ENCODE measurements at places on chromosomes 5 and 9.
A peak's percentile ranks its signal among the peaks of the same experiment; 100 is the strongest.

DNA sequence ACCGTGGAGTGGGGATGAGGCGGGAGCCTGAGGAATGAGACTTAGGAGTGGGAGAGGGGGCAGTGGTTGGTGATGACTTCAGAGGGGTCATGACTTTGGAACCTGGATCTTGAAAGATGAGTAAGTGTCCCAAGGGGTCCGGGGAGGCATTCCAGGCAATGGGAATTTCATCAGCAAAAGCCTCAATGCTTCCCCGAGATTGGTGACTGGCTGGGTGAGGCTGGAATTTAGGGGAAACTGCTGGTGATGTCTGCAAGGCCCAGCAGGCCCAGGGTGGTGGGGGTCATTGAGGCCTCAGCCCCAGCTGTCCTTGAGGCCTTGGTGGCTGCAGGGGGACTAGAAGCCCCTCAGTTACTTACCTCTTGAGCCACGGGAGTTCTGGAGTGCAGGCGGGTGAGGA lies 7.5 kb downstream of the NDST1 start:
- DNase-seq = no peak

- DNase-seq = no peak
Observed at GRCh38 chr5:150496534-150496933, 11.4 kb upstream of the NDST1 start.

DNA sequence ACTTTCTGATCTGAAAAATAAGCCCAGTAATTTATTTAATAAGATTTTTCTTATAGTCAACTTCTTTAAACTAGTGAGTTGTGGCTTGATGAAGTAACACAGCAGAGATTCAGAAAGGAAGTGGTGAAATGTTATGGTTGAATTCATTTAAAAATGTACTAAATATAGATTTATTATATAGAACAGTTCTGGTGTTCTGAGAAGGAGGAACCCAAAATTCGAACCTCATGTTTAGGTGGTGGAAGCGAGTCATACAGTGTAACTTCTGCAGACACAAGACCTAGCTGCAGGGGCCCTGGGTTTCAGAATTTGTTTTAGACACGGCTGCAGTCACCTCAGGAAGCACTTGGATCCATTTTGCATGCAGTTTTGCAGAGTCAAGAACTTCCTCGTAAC lies 188.2 kb downstream of the TRIO start:
- DNase-seq = no peak

DNA sequence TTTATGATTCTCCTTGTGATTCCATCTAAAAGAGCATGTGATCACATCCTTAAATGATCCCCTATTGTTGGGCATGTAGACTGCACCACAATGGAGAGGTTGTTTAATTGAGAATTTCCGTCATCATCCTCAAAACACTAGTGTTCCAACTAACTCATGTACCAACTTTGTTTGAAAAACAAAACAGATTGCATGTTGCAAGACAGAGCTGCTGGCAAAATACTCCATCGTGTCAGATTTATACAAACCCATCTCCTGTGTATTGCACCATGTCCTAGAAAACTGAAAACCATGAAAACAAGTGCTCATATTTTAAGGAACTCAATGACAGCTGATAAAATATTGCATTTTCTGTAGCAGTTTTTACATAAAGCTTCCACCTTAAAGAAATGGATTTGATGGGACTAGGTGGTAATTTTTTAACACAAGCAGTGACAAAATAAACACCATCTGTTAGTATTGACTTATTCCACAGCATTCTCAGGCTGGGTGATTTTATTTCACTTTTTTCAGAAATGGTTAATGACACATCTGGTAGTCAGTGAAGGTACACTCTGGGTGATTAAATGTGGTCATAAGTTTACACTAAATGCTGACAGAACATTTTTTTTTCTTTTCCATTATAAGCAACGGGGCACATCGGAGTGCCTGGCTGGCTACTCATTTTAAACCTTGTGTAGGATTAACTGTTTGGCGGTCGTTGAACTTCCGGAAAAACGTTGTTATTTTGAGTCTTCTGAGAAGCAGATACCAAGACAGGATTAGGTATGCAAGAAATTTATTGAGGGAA lies 602.9 kb upstream of the WWC1 start:
- DNase-seq = no peak

DNA sequence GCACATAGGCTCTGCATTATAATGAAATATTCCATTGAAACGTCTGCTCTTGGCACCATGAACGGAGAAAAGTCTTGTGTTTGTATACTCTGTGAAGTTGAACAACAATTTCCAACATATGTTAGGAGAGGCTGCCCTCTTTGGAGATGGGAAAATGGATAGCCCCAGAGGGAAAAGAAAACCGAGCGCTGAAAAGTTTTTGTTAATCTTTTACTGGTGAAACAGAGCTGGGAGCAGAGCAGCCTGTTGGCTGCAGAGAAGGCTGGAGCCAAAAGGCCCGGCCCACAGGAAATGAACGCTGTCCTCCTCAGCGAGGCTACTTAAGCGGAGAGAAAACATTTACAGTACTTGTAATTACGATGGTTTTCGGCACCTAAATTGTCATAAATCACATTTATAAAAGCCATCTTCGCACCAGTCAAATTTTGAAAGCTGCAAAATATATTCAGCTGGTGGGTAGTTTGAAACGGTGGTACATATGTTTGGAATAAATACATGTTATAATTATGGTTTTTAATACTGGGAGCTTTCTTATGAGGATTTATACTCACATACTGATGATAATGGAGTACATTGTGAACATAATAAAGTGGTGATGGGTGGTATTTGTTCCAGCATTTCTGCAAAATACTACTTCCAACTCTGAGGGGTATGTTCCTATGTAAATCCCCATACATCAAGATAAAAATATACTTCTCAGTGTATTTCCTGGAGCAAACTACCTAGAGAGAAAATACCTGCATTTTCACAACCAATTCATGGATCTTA lies 129.6 kb upstream of the CNTLN start:
- no peak for DNase-seq

GRCh38 chr9:16277471-16277960 lies 593.0 kb downstream of the BNC2 start:
- DNase-seq = no peak

- DNase-seq = no peak
Observed at GRCh38 chr9:27280860-27281259, 16.1 kb downstream of the EQTN start.

DNA sequence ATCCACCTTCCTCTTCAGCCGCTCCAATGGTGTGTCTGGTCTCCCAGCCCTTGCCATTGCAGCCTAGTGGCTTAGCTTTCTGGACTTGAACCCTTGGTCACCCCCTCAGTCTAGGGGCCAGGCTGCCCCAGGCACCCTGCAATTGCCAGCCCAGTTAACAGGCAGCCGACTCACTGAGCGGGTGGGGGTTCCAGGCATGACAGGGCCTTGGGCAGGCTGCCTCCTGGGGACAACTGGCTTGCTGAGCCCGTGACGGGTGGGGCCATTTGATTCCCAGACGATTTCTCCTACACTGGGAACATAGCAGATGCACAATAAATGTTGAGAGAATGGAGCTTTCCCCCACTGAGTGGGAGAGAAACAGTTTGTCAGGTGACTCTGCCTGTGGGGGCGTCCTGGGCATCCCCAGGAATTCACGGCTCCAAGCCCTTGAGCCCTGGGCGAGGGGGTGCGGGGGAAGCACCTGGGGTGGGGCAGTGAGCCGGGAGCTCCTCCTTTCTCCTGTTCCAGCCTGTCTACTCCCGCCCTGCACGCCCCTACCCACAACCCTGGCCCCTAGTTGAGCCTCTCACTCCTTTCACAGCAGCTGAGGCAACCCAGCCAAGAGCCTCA lies 12.6 kb upstream of the AQP7 start:
- no peak for DNase-seq

GRCh38 chr5:45189042-45189441 lies 380.3 kb downstream of the MRPS30 start:
- no peak for DNase-seq

DNA sequence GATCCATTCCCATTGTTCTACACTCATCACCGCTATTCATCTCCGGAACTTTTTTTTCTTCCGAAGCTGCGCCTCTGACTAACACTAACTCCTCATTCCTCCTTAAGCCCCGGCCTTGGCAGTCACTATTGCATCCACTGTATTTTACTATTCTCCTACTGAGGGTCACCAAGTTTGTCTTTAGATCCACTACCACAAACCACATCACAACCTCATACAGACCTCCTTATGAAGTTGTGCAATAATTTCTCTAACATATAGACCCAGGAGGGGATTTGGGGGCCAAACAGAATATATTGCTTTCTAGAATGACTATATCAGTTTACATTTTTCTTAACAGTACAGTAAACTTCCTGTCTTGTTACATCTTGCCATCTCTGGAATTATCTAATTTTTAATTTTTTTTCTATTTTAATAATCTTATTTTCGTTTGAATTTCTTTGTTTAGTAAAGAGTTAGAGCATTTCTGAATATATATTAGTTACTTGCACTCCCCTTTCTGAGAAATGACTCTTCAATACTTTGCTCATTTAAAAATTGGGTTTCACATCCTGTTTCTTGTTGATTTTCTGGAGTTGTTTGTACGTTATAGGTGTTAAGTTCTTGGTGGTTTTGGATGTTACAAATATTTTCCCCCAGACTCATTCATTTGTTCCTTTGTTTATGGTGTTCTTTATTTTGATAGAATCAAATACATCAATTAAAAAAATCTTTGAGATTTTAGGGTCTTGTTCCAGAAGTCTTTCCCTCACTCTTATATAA lies 37.1 kb downstream of the DMRT2 start:
- no peak for DNase-seq

DNA sequence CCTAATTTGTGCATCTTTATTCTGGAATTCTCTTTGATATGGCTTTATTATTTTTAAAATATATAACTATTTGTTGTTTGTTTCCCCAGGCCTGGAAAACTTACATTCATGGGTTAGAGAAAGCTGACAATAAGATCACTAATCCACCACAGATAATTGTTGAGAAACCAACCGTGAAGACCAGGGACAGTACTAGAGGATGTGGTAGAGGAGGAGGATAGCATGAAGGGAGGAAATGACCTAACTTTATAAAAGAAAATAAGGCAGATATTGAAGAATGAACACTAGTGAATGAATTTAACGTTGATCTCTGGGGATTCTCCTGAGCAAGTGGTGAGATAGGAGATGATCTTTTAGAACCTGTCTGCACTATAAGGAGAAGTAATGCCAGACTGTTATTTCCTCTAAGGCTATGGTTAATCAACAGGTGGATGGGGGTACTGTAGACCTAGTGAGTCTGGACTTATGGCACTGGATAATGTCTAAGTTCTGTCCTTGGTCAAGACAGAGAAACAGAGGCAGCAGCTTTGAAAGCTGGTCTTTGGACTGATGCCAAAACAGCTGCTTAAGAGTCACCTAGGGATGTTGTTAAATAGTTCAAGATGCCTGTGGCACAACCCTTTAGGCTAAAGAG lies 52.4 kb downstream of the NREP start:
- DNase-seq = no peak

- DNase-seq = no peak
Observed at GRCh38 chr5:157275403-157275802, 9.5 kb downstream of the CYFIP2 start.

DNA sequence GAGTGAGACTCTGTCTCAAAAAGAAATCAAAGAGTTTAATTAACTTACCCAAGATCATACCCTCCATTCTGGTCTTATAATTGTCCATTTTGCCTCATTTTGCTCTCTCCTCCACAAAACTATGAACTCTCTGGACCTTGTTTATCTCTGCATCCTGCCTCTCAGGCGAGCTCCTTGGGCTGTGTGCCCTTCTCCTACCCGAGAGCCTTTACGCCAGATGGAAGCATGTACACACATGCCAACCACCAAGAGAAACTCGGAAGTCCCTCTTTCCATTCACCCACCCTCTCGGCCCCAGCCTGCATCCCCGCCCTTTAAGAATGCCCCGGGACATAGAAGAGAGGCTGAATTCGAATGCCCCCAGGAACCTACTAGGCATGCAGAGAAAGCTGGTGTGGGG lies 25.9 kb downstream of the CPLX2 start:
- DNase-seq = no peak

GRCh38 chr5:170147051-170147752 lies 41.5 kb downstream of the FOXI1 start:
- DNase-seq = no peak

DNA sequence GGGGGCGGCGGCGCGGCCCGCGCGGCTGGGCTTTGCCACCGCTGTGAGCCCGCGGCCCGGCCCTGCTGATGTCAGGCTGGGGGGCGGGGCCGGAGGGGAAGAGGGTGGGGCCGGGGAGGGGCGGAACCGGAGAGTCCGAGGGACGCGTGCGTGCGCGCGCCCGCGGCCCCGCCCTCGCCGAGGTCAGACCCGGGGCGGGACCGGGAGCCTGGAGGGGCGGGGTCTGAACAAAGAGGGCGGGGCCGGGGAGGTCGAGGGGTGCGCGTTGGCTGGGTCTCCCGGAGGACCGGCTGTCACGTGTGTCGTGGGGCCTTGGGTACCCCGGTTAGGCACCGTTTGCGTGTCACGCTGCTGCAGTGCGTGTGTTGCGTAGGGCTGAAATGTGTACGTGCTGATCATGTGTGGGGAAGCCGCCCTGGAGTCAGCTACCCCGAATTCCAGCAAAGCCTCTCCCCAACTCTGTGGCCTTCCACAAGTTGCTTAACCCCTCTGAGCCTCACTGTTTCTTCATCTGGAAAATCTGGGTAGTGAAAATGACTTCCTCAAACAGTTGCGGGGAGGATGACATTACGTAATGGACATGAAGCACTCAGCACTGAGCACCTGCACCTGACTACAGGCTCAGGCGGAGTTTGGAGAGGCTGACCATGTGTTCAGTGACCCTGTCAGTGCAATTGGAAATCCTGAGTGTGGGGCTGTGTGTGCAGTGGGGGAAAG lies at the start of gene RALGDS:
Gene RALGDS (minus strand): TSS at position 43 of the 717 bp plus-strand sequence. CDS start 86 bp downstream, outside the sequence.
- peak; percentile 87 for DNase-seq

GRCh38 chr5:22968386-22968785 lies 115.2 kb upstream of the CDH12 start:
- DNase-seq = no peak

GRCh38 chr5:17898766-17899165 lies 264.5 kb downstream of the TAF11L14 start:
- DNase-seq = no peak

GRCh38 chr5:97980291-97980690 lies 793.2 kb upstream of the RGMB start:
- DNase-seq = no peak

GRCh38 chr9:97431549-97432143 lies 19.8 kb downstream of the TDRD7 start:
- no peak for DNase-seq

DNA sequence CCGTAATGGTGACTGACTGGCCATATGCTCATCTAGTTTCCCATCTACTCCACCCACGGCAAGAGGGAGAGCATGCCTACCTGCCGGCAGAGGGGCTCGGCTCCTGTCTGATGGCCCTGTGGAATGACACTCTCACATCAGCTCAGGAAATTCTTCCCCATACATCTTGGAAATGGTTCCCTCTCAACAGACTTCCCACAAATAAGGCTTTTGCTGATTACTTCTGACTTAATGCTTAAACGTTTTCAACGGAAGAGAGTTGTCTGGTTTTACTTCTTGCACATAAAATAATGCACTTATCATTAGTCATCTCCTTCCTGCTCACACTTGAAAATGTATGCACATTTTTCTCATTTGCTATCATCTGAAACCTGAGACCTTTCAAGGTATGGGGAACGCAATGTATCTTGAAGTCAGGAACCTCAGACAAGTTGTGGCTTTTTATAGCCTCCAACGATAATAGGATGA lies 129.5 kb downstream of the TTLL11 start:
- no peak for DNase-seq

- DNase-seq = no peak
Observed at GRCh38 chr5:80246001-80246758, 9.7 kb downstream of the SERINC5 start.

- DNase-seq = no peak
Observed at GRCh38 chr5:54254482-54255198, 55.7 kb downstream of the ARL15 start.

GRCh38 chr5:181217111-181217802 lies 5.8 kb upstream of the TRIM41 start:
- DNase-seq = peak; percentile 48
